ENCODE measurements at places on chromosomes 2 and 18. TPM values are rescaled to one million over a fixed set of nuclear protein-coding genes. Genes with fewer than 3 reads are reported as not detected.

- DNase-seq: no peak
These were observed 2129.4 kb upstream of the PIK3C3 start for GRCh38 chr18:39825485-39826150.

GRCh38 chr18:79445221-79445620, 49.5 kb downstream of the NFATC1 start:
- DNase-seq: no peak

GRCh38 chr2:17620280-17620679, 79.8 kb downstream of the VSNL1 start:
- no peak for DNase-seq

GRCh38 chr2:133607679-133608078, 39.4 kb upstream of the NCKAP5 start:
- no peak for DNase-seq

Gene CLK1
- total RNA-seq: 54.4 TPM

Gene MARCHF4
- total RNA-seq: 29.5 TPM

Gene SLC23A3
- total RNA-seq: 1.3 TPM

Measured in glomerular endothelial cell (primary cell).